EH (cell line): ENCODE measurements at places on chromosomes 7 and 10.

GRCh38 chr7:107041097-107041496, 3.4 kb upstream of the PRKAR2B start:
- DNase-seq = no peak

DNA sequence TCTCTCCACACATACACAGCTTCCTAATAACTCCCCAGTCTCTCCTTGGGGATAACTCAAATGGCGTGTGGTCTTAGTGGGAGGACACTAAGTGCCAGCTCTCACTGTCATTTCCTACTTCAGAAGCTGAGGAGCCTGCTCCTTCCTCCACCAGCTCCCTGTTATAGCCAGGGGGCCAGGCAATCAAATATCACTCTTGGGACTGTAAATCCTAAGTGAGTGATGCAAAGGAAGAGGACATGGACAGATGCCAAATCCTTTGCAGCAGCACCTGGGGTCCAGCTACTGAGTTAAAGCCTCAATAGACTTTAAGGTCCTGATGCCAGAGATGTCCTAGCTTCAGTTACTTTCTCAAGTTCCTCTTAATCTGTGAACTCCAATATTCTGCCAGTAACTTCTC, 34.1 kb downstream of the SEM1 start:
- no peak for DNase-seq

DNA sequence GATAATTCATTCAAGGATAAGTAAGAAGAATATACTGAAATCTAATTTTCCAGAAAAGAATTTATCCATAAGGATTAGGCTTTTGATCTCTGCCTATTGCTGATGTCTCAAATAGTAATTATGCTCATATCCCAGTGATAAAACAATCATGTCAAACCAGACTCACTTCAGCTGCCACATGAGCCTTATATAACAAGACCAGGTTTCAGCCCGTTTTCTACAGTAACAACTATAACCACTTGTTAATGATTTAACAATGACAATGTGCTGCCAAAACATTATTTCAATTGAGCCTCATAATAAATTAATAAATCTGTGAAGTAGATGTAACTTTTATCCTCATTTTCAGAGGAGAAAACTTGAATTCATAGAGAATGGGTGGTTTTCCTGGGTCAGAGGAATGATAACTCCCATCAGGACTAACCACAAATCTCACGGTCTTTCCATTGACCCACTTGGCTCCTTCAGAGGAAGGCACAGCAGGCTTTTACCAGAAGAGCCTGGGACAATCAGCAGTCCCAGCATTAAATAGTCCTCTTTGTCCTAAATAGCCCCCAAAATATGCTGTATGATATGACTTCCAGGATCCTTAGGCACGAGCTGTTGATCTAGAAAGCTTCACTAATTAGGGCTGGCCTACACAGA, 42.5 kb upstream of the SLIT1 start:
- DNase-seq = no peak

- DNase-seq = peak; percentile 40
These were observed 639 bp downstream of the TSPAN13 start for GRCh38 chr7:16753932-16754855.

- no peak for DNase-seq
These were observed 117.0 kb upstream of the FAM204A start for GRCh38 chr10:118458957-118459641.

DNA sequence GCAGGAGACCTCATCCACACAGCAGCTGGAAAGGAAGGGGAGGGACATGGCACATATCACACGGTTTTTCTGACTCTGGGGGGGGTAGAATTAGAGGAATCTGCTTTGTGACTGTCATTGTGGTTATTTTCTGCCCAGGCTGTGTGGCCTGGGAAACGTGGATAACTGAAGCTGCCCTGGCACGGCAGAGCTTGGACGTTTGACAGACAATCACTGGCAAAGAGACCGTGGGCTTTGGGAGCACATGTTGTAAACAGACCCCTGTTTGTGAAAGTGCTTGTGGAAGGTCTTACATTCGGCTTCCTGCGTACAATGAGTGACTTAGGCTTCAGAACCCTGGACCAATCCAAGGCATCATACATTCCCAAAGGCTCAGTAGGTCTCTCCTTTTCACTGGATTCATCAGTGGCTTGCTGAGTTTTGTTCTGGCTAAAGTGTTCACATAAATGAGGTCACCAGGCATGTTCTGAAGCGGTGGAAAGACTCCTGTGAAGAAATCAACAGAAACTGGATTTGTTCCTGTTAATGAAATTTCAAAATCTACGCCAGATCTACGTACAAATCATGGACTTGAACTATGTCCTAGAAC, 188.2 kb downstream of the TEX36 start:
- DNase-seq = no peak

- DNase-seq = no peak
These were observed 523 bp upstream of the CDK1 start for GRCh38 chr10:60777696-60778213.

DNA sequence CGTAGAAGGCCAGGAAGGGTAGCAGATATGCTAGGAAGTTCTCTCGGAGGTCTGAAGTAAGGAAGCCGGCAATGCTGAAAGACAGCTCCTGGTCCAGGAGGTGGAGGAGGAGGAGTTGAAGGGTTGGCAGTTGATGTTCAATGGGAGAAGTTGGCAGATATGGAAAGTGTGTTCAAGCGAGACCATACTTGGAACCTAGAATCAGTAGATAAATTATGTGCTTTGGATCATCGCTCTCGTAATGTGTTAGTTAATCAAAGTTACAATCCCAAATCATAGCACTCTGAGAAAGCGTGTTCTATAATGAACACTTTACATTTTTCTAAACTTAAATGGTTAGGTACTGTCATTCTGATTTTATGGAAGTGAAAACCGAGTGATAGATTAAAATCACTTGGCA, 152.9 kb downstream of the CELF2 start:
- DNase-seq = no peak

GRCh38 chr7:121002-121785, 71.2 kb upstream of the FAM20C start:
- DNase-seq = no peak

GRCh38 chr7:77980087-77980713, 181.6 kb downstream of the PHTF2 start:
- no peak for DNase-seq

DNA sequence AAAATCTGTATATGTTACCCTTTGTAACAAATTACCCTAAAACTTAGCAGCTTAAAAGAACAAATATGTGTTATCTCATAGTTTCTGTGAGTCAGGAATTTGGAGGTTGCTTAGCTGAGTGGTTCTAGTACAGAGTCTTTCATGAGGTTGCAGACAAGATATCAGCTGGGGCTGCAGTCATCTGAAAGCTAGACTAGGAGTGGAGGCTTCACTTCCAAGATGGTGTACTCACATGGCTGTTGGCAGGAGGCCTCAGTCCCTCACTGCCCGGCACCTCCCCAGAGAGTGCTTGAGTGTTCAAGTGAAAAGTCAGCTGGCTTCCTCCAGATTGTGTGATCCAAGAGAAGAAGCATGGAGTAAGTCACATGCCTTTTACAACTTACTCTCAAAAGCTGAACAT, 16.9 kb upstream of the GGCT start:
- DNase-seq = peak; percentile 27

GRCh38 chr10:107561136-107561650, 396.7 kb upstream of the SORCS1 start:
- DNase-seq = peak; percentile 39

DNA sequence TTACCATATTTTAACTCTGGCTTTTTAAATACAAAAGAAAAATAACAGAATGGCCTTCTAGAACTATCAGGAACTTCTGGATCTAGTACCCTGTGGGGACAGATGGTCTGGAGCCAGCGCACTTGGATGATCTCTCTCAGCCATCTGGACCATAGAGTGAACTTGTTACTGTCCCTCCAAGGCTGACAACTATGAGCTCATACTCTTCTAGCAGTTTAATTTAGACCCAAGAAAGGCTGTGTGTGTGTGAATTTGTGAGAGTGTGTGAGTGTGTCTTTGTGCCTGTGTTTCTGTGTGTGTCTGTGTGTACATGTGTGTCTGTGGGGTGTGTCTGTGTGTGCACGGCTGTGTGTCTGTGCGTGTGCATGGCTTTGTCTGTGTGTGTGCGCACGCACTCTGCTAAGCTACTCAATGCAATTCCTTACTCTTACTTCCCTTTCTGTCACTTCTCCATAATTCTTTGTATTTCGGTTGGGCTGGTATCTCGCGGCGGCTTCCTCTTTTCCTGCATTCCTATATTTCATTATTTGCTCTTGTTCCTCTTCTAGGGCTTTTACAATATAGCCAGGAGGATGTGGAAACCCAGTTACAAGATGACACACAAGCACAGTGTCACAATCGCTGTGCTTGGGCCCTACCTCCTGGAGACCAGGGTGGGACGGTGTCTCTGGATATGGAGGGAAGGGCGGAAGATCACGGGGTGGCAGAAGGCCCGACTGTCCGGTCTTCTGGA, 51.9 kb downstream of the IKZF1 start:
- no peak for DNase-seq

- DNase-seq = no peak
These were observed 3.7 kb upstream of the ABHD11 start for GRCh38 chr7:73742338-73742752.

- DNase-seq = no peak
These were observed 21.5 kb downstream of the ASB13 start for GRCh38 chr10:5644930-5645329.

DNA sequence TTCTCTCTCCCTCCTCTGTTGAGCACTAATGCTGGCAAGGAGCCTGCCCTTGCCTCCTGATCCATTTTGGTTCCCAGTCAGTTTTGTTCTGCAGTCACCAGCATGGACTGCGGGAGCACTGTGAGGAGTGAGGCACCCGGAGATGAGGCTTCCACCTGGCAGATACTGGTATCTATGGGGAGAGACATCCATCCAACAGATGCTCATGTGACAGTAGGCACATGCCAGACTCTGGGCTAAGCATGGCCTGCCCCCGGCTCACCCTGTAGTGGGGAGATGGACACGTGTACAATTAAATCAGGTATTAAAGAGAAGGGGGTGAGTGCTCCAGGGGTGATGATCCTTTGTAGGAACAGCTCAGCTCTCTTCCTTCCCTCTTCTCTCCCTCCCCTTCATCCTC, 74.0 kb upstream of the PODXL start:
- no peak for DNase-seq

DNA sequence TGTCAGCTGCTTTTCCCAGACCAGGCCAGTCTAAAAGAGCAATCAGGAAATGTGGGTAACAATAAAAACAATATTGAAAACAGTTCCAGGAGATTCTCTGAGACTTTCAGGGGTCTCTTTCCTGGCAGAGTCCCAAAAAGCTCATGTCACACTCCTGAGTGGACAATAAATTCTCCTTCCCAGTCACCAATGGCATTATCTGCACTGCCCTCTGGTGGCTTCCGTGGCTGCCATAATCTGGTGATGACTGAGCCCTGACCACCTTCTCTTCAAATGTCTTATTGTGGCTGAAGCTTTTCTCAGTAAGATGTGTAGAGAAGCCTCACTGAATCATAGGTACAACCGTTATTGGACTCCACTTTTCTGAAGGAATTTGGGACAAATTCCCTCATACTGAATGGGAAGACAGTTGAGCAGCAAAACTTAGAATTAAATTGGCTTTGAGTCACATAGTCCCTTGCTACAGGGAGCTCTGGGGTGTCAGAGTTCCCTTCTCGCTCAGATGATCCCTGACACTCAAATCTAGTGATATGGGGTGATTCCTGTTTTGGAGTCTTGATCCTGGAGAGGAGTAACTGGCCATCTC, 24.4 kb upstream of the ASAH2 start:
- DNase-seq = peak; percentile 51

GRCh38 chr10:110074758-110075671, 67.2 kb downstream of the ADD3 start:
- DNase-seq = peak; percentile 89

DNA sequence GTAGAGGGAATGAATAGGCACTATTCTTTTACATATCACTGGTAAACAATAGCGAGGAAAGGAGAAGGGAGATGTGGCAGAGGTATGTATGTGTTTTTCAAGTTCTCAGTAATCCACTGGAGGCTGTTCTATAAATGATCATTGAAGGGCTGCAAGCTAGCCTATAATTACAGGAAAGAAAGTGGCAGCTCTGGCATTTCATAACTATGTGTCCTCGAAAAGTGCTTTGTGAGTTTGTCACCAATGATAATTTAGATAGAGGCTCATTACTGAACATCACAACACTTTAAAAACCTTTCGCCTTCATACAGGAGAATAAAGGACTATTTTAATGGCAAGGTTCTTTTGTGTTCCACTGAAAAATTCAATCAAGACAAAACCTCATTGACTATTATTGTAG, 235.1 kb downstream of the FOXP2 start:
- no peak for DNase-seq

GRCh38 chr7:6023974-6024435, 7.2 kb upstream of the ANKRD61 start:
- no peak for DNase-seq
